Astrocyte of the hippocampus (primary cell): ENCODE measurements at places on chromosomes 12 and 14.

GRCh38 chr12:103656291-103656690 is 69.2 kb downstream of the STAB2 start:
- no peak for DNase-seq

DNA sequence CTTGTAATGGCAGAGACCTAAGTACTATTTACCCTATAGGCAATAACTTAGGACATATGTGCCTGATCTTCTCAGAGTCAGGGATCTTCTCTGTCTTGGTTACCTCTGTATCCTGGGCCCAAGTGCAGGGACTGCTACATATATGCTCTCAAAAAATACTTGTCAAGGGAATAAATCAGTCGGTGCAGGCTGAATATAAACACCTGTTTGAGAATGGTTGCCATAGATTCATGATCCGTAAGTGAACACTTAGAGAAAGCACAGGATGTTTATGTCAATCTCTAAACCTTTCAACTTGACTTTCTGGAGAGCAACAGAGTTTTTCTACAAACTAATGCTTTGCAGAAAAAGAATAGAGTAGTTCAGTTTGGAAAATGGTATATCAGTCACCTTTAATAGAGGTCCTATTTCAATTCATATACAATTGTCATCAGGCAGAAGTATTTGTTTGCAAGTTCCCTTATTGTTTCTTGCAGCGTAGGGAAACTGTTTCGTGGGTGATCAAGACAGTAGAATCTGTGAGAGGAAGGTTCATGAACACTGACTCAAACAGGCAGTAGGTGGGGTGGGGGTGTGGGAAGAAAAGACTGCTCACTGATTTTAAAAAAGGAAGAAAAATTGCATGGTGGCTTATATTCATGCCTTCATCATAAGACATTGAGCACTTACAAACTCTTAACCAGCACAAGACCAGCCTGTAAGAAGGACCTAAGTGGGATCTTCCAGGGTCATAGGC is 6.0 kb upstream of the UBE2N start:
- DNase-seq: no peak

DNA sequence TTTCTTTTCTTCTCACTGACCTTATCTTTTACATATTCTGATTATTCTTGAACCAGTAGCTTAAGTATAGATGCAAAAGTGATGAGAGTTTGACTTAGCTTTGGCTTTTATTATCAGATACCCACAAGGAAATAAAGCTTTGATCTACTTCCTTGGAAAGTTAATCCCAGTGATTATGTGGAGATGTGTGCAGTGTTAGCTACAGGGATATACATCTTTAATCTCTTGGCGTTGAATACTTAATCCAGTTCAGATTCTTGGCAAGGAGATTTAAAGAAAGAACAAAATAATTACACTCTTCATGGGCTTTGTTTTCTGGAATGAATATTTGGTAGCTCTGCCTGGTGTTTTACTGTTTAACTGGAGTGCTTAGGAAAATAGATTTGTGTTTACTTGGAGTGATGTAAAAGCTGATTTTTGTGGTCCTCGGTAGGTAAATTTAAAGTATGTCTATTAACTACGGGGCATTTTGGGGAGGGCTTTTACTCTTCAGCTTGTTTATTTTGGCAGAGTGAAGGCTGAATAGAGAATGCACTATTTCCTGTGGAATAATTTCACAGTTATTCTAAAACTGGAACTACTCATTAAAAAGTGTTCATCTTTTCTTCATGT is 150.1 kb upstream of the LRIG3 start:
- DNase-seq: no peak

DNA sequence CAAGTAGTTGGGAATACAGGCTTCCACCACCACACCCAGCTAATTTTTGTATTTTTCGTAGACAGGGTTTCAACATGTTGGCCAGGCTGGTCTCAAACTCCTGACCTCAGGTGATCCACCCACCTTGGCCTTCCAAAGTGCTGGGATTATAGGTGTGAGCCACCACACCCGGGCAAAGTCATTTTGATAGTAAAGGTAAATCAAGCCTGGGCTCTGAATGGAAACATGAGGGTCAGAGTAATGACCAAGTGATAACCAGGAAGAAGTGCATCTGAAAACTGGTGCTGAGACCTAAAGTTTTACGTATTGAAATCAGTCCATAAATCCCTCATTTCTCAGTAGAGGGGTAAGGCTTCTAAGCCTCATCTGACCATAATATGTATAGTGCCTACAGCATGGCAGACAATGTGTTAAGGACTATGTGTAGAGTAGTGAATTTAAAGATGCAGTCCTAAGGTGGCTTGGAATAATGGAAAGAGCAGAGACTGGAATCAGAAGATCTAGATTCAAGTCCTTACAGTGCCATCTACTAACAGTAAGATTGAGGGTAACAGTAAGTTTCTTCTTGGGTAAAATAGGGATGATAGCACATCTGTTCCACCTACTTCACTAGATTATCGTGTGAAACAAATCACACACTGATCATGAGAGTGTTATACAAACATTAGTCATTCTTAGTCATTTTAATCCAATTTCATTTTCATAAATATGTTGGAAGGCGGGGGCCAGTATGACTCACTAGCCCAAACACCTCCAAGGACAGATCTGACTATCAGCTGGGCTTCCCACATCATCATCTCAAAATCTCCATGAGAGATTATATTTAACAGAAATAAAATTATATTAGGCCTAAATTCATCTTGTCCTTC is 11.2 kb downstream of the MAP4K5 start:
- peak; percentile 53 for DNase-seq

DNA sequence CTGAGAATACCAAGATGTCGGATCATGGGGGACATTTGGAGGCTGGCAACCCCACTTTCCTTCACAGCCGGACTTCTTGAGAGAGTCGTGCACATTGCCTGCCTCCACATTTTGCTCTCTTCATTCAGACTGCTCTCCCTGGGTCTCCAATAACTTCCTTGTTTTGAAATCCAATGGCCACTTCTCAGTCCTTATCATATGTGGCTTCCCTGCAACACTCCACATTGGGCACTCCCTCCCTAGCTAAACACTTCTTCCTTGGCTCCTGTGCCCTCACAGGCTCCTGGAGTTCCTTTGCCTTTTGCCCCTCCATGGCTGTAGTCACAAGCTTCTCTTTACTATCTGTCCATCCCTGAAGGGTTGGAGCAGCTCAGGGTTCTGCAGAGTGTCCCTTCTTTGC is 30.1 kb downstream of the NPC2 start:
- DNase-seq: no peak

- DNase-seq: no peak
These were observed 120.9 kb upstream of the CAND1 start for GRCh38 chr12:67148265-67148664.

- DNase-seq: no peak
These were observed at the start of gene GPHB5 for GRCh38 chr14:63318835-63319234. TSS of gene GPHB5 (minus strand) at chr14:63318935. CDS start at chr14:63317849, 1,086 bp downstream.

- no peak for DNase-seq
These were observed 43.9 kb downstream of the CCDC88C start for GRCh38 chr14:91373591-91374254.
